Left renal cortex interstitium (tissue), 4 donors: ENCODE measurements at places on chromosomes 12 and 14. TPM values are rescaled to one million over a fixed set of nuclear protein-coding genes. Genes with fewer than 3 reads are reported as not detected.

Gene DERA
- 47.7 TPM for polyA plus RNA-seq

Gene GPRC5A
- 8.4 TPM for polyA plus RNA-seq

DNA sequence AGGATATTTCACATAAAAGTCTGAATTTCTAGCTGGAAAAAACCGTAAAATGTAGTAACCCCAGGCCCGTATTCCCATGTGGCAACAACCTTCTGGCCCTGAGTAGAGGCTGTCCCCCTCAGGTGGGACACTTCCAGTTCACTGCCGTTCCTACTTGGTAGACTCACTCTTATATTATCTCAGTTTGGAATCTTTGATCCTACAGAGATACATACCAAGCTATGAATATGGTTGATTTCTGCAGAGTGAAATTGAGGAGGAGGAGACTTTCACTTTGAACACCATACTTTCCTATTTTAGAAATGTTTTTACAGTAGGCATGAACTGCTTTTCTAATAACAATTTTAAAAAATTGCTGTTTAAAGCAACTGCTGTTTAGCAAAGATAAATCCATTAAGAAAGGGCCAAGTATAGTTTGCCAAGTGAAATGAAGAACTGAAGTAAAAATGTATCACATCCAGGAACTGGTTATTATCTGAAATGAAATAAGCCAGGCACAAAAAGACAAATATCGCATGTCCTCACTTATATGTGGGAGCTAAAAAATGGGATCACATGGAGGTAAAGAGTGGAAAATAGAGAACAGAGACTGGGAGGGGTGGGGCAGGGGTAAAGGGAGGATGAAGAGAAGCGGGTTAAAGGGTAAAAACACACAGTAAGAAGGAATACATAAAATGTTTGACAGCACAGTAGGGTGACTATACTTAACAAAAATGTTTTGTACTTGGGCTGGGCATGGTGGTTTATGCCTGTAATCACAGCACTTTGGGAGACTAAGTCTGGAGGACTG lies 92.8 kb upstream of the METAP2 start:
- no peak for DNase-seq

DNA sequence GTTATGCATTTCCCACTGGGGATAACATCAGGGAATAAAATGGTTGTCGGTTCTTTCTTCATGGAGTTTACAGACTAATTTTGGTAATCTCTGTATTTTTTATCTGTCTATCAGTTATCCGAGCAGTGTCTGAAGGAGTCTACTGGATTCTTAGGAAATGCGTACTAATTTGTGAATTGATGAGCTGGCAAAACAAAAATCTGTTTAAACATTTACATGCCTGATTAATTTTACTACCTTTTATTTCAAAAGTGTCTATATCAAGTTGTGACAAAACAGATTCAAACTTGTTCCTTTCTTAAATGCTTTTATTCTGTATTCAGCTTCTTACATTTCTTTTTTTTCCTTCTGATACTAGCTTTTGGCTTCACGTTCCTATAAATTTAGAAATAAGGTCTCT lies 4.4 kb downstream of the RIMKLB start:
- DNase-seq, result no peak

- no peak for DNase-seq
Measured at GRCh38 chr14:106875503-106875902, 1349.1 kb downstream of the TMEM121 start.

GRCh38 chr14:53180272-53181221 lies 27.4 kb upstream of the DDHD1 start:
- no peak for DNase-seq
